WTC11 (cell line): ENCODE measurements at places on chromosomes 6 and 20.

DNA sequence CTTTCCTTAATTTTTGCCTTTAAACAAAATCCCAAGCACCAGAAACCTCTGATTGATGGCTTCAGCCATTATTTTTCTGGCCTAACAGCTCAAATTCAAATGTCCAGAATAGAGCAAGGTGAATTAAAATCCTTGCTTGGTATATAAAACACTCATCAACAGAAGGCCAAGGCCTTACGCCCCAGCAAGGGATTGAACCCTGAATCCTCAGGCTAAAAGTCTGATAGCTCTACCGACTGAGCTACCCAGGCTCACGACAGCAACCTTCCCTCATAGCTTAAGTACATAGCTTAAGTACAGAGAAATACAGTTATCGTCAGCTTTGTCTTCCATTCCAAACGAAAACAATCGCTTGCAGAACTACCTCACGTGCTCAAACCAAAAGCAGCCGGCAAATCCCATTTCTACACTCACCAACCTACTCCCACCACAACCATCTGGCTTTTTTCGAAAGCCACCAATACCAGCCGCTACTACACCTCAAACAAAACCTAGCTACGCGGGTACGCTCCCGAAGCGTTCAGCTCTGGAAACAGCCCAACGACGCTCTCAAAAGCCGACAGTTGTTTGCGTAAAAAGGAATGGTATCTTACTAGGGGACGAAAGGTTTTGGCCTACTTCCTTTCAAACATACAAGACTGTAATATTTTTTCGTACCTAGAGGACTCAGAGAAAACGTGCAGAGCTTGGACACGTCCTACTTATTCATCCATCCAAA lies 167.5 kb downstream of the GPX5 start:
- H3K4me1 ChIP-seq: peaks cover 43% of the 10 kb centered on the region
- H3K27me3 ChIP-seq: peaks cover 59% of the 10 kb centered on the region
- DNase-seq: no peak
- peak overlapping the region; percentile 94 for H3K4me3 ChIP-seq

GRCh38 chr6:26394289-26394688 lies 7.8 kb upstream of the BTN3A1 start:
- H3K4me1 ChIP-seq: no peaks in the 10 kb centered on the region
- no peaks in the 10 kb centered on the region for H3K27me3 ChIP-seq
- no peak overlapping the region for H3K4me3 ChIP-seq
- DNase-seq: no peak
- peaks cover 24% of the 10 kb centered on the region for H3K36me3 ChIP-seq

- no peak for DNase-seq
- peaks cover 59% of the 10 kb centered on the region for H3K36me3 ChIP-seq
- peaks cover 23% of the 10 kb centered on the region for H3K4me1 ChIP-seq
- no peak overlapping the region for H3K4me3 ChIP-seq
- peak overlapping the region; percentile 14; the same call in 1 of the 2 replicates for H3K27ac ChIP-seq
Measured at GRCh38 chr6:144690666-144691065, 405.5 kb downstream of the UTRN start.

DNA sequence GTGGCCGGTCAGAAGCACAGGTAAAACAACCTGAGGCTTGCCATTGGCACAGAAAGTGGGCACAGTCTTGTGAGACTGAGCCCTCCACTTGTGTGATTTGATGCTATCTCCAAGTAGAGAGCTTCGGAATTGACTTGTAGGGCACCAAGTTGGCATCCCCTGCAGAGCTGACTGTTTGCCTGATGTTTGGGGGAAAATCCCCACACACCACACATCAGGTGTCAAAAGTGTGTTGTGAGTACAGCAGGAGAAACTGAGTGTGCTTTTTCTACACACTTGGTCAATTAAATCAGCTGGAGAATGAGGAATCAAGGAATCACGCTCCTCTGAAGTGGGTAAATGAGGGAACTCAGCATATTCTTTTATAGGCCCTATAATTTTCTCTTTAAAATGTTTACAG lies 989 bp downstream of the SERINC3 start:
- H3K4me1 ChIP-seq: peaks cover 40% of the 10 kb centered on the region
- no peak overlapping the region for H3K27ac ChIP-seq
- H3K27me3 ChIP-seq: no peaks in the 10 kb centered on the region
- H3K36me3 ChIP-seq: no peaks in the 10 kb centered on the region
- DNase-seq: no peak

DNA sequence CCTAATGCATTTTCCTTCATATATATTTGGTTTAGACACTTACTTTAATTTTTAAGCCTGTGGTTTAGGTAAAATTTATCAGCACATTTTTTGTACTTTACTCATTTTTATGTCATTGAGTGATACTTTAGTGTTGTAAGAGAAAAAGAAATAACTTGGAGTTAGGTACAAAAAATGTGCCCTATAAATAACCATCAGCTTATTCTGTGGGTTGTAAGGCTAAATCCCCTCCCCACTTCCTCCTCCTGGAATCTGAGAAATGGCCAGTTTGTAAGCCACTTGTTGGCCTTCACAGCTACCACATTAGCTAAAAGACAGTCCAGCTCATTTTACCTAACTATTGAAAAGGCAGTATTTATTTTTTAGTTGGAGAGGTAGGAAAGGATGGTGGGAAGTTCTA lies 576.3 kb downstream of the PKHD1 start:
- H3K36me3 ChIP-seq: no peaks in the 10 kb centered on the region
- H3K4me1 ChIP-seq: no peaks in the 10 kb centered on the region
- H3K4me3 ChIP-seq: no peak overlapping the region
- no peaks in the 10 kb centered on the region for H3K27me3 ChIP-seq
- no peak for DNase-seq

GRCh38 chr6:142384519-142385254 lies 82.9 kb downstream of the ADGRG6 start:
- no peaks in the 10 kb centered on the region for H3K27me3 ChIP-seq
- no peak for DNase-seq
- no peak overlapping the region for H3K4me3 ChIP-seq
- H3K27ac ChIP-seq: no peak overlapping the region
